ENCODE measurements at places on chromosomes 5 and 9.
A peak's percentile ranks its signal among the peaks of the same experiment; 100 is the strongest.

GRCh38 chr5:89279391-89280036 is 396.5 kb upstream of the MEF2C start:
- no peak for DNase-seq

- no peak for DNase-seq
Observed at GRCh38 chr5:73781107-73781768, 155.2 kb downstream of the ARHGEF28 start.

GRCh38 chr5:176719113-176719739 is 71.9 kb downstream of the TSPAN17 start:
- DNase-seq = no peak

DNA sequence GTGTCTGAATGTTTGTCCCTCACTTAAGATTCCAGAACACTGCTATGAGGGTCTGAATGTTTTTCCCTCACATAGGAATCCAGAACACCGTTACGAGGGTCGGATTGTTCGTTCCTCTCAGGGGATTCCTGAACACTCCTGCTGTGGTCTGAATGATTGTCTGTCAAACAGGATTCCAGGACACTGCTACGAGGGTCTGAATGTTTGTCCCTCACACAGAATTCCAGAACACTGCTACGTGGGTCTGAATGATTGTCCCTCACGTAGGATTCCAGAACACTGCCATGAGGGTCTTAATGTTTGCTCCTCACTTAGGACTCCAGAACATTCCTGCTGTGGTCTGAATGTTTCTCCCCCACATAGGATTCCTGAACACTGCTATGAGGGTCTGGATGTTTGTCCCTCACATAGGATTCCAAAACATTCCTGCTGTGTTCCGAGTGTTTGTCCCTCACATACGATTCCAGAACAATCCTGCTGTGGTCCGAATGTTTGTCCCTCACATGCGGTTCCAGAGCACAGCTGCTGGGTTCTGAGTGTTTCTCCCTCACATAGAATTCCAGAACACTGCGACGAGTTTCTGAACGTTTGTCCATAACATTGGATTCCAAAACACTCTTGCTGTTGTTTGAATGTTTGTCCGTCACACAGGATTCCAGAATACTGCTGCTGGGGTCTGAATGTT is 199.5 kb downstream of the FOXD4L6 start:
- no peak for DNase-seq

- no peak for DNase-seq
Observed at GRCh38 chr5:58224661-58225060, 235.2 kb downstream of the PLK2 start.

- DNase-seq = no peak
Observed at GRCh38 chr9:128683340-128684064, 5.5 kb upstream of the SET start.

- no peak for DNase-seq
Observed at GRCh38 chr5:72597456-72597948, 90.3 kb upstream of the ZNF366 start.

- no peak for DNase-seq
Observed at GRCh38 chr5:135490245-135491037, 38.3 kb upstream of the TIFAB start.

DNA sequence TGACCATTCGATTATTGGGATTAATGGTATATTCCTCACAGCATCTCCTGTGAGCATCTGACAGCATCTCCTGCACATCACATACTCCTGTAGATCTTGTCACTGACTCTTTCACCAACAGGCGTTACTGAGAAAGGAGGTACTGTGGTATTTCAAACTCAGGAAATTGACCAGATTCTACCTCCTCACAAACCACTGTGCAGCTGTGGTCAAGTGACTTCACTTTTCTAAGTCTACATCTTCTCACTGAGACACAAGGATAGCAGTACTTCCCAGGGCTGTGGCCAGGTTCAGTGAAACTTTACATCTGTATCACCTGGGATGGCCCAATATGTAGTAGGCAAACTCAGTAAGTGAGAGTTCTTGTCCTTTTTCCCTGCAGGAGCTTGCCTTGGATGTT is 332.3 kb upstream of the ADAMTSL1 start:
- DNase-seq = no peak

DNA sequence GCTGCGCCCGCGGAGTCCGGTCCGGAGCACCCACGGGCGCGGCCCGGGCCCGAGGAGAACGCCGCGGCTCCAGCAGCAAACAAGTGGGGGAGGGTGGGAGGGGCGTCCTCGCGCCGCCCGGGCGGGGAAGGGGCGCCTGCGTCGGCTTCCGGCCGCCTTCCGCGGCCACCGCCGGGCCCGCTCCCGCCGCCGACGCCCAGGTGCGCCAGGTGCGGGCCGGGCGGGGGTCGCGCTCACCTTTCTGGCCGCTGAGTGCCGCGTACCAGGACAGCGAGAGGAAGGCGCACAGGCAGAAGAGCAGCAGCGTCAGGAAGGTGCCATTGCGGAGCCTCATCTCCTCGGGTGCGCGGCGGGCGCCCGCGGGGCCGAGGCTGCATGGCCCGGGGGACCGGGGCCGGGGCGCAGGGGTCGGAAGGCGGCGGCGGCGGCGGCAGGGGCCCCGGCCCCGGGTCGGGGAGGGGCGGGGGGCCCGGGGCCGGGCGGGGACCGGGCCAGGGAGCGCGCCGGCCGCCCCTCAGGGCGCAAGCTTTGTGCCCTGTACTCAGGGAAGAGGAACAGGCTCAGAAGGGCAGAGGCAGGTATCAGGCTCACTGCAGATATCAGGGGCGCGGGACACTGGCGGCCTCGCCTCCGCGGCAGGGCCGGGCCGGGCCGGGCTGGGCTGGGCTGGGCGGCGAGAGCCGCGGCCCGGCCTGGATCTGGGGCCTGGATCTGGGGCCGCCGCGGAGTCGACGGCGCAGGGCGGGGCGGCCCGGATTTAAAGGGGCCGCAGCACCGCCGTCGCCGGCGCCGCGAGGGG is at the start of gene MGAT4B:
TSS of gene MGAT4B (minus strand) at position 617 of the 799 bp plus-strand sequence. CDS start at position 334, 283 bp downstream.
- peak; percentile 70 for DNase-seq

DNA sequence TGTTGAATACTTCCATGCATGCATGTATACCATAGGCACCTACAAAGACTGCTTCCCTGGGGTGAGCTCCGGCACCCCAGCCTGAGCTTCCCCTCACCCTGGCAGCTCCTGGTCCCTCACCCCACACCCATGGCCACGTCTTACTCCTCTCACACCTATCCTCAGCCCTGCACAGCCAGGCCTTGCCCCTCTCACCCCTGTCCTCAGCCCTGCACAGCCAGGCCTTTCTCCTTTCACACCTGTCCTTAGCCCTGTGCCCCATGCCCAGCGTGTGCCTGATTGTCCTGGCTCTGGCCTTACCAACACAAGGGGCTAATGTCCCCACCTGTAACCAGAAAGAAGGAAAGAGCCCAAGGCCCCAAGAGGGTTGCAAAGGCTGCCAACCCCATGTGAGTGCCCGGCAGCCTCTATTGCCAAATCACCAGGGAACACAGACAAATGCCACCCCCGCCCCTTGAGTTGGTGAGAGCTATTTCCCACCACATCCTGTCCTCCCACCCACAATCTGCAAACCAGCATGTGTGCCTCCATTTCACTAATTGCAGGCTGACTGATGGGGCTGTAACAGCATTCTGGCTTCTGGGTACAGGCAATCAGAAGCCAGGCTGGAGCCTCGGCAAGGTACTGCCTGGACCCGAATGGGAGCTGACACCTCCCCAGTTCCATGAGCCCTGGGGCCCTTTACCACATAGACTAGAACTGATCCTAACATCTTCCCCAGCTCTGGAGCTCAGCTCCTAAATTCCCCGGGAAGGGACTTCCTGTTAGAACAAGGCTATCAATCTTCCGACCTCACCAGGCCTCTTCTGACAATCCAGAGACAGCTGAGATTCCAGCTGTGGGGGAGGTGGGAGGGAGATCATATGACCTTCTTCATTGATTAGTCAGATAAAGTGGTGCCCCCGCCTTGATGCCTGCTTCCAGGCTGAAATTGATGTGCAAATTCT is 78.2 kb downstream of the FAM114A2 start:
- DNase-seq = no peak

GRCh38 chr9:105449081-105449480 is 1.2 kb downstream of the FSD1L start:
- DNase-seq = no peak

- DNase-seq = no peak
Observed at GRCh38 chr9:122065923-122066629, 27.0 kb downstream of the TTLL11 start.

DNA sequence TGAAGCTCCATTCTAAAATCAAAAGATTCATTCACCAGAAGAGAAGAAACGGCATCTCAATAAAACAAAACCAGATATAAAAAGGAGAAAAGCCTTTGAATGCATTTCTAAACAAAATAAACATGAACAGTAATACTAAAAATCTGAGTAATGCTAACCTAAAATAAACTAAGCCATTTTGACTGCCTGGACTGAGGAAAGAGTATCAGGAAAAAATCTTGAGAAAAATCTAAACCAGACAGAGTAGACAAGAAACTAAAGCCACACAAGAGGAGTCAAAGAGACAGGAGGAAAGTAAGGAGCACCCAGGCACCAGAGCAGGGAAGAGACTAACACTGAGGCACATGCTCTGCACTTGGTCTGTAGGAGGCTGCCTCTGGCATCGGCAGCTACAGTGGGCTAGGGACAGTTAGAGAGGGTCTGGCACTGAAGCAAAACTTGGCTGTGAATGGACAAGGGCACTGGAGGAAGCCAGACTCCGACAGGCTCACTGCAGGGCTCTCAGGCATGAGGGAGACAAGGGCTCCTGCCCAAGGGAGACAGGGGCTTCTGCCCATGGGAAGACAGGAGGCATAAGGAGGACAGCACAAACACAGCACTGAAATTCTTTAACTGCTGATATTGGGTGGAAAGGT is 50.2 kb downstream of the DROSHA start:
- DNase-seq = no peak

DNA sequence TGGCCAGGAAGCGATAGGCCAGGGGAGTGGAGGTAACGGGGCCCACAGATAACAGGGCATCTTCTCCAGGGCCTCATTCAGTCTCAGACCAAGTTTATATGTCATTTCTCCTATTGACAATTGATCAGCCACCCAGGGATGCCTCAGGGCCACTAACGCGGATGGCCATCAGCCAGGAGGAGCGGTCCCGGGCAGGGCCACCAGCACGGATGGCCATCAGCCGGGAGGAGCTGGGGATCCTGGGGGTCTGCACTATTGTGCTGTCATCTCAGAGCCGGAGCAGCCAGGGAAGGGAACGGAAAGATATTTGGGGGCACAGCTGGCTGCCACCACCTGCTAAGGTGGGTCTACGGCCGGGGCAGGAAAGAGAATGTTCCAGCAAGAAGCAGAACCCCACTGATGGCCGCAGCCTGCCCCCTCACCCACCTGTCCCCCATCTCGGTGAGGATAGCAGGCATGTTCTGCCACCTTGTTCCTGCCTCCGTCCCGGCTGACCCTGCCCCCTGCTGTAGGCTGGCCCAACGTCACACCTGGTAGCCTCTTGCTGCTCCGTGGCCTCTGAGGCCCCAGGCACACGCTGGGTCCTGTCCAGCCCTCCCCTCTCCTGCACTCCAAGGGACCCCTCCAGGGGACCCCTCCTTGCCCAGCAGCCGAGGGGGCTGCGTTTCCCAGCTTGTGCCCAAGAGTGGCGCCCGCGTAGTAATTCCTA is 21.5 kb upstream of the UBAC1 start:
- DNase-seq = no peak

DNA sequence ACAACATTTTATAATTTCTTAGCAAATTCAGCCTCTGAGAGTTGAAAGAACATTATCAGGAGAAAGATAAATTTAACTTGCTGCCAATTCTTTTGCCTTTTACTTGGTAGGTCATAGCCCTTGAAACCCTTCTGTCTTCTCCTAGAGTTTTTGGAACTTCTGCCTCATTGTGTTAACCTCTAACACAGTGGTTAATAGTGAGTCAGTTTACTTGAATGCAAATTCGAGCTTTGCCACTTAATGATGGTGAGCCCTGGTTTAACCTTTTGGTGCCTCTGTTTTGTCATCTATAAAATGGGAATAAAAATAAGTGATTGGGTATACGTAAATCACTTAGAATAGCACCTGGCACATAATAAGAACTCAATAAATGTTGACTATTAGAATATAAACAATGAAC is 1.8 kb upstream of the INIP start:
- DNase-seq = no peak

DNA sequence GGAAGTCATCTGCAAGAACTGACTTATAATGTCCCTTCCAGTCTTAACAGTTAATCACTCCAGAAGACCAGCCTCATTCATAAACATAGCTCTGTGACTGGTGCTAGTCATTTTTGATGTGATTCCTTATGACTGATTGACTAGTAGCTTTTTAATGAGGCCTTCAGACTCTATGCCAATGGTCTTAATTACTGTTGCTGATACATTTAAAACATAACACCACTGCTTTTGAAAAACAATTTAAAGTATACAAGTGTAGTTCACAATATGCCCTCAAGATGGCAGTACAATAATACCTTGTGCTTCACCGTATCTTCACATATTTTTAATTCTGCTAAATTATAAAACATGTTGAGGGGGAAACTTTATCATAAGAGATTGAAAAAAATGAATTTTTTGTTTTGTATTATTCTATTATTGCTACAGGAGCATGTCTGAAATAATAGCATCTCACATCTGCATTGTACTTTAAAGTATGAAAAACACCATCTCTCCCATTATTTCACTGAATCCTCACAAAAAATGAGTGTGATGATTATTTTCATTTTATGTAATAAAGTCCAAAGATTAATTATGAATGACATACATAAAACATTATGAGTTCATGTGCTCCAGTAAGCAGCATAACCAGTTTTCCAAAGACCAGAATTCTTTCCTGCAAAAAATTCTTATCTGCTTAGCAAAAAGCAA is 55.2 kb upstream of the SHISAL2B start:
- peak; percentile 12 for DNase-seq

DNA sequence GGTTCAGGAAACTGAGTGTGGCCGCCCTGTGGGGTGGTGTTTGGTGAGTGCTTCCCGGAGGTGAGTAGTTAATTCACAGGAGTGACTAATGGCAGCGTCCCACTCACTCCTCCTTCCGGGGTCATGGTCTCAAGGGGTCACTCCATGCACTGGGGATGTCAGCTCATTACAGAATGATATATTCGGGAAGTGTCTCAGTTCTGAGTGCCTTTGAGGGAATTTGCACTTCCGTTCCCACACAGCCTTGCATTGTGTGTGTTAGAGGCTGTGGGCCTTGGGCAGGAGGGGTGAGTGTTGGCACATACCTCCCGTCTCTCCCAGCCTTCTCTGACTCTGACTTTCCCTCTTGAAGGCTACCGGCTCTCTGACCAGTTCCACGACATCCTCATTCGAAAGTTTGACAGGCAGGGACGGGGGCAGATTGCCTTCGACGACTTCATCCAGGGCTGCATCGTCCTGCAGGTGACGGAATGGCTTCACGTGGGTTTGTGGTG is 10.5 kb upstream of the AHRR start:
- DNase-seq = no peak

DNA sequence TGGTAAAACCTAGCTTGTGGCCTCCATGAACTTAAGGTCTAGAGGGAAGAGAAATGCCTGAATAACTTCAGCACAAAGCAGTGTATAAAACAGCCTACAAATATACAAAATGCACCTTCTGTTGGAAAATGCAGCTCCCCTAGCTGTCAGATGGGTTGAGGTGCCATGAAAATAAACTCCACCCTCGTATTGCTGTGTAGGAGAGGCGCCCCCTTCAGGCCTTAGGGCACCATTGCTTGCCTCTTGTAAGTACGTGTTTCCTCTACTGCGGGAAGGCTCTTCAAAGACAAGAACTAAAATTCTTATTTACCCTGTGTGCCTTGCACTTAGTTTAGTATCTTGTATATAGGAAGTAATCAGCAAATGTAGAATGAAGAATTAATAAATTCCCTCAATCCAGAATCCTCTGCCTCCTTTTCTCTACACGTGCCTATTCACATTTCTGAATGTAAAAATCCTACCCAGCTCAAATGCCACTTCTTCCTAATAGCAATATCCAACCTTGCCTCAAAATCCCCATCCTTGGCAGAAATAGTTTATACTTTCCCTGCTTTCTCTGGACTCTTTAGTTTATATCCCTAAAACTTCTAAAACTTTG is 393.7 kb upstream of the PDE4D start:
- peak; percentile 8 for DNase-seq
